CD4-positive, alpha-beta T cell treated with Interleukin-15 for 4 hours (primary cell): ENCODE measurements at places on chromosomes 1 and 21.

DNA sequence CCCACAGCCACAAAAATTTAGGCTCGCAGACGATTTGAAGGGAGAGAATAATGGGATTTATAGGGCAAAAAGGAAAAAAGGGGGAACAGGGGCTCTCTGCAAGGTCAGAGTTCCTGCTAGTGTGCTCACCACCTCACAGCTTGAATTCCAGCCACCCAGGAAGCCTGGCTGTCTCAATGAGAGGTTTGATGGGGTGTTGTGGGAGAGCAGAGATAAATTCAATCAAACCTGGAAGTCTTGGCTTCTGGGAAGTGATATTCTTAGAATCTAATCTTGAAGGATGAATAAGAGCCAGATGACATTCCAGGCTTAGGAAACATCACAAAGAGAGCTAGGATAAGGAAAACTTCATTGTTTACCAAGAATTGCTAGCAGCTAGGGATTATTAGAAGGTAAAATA is 47.4 kb upstream of the C21orf91 start:
- DNase-seq = no peak

DNA sequence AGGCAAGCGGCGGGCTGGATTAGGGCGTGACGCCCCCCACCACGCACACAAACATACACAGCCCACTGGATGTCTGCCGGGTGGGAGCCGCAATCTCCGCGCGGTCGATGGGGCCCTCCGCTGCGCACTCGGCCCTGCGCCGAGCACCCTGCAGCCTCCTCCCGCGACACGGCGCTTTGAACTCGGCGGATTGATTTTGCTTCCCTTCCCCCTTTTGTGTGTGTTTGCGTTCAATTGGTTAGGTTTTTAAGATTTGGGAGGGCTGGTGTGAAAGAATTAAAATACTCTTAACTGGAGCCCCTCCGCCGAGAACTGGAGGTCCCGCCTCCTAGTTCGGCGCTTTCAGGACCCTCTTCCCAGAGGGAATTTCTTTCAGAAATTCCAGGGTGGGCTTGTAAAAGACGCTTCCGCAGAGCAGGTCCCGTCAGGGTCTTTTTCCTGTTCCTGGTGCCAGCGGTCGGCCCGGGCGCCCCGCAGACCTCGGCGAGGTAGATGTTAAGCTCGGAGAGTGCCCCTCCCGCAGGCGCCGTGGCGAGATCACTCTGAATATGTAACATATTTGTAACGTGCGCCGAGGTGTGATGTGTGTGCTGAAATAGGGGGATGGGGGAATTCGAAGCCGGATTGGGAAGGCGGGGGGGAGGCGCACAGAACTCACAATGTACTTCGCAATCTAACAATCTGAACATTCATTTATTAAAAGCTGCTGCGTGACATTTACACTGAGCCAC is 8.0 kb upstream of the BARHL2 start:
- DNase-seq = no peak

- DNase-seq = no peak
Observed at GRCh38 chr1:214018386-214019268, 30.9 kb downstream of the PROX1 start.

GRCh38 chr1:96710708-96711477 is 10.7 kb upstream of the PTBP2 start:
- DNase-seq = no peak

GRCh38 chr1:165807613-165808012 is 19.8 kb upstream of the UCK2 start:
- DNase-seq = no peak

DNA sequence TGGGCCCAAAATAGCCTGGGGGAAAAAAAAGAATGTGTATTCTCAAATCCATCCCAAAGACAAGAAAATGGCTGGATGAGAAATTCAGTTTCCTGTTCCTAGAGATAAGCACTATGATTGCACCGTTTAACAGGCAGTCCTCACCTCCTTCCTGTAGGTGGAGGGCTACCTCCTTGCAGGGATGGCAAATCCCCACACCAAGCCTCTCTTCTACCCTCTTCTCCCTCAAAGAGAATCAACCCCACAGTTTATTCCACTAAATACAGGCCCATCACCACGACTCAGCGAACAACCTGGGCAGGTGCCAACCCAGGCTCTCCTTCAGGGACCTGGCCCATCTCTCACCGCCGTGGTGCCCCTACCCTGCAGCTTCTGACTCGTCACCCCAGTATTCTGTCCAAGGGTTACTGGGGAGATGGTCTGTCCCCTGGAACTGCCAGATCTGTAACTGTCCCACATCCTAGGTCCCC is 3.4 kb upstream of the CHD5 start:
- no peak for DNase-seq

GRCh38 chr1:48760857-48761256 is 15.8 kb downstream of the BEND5 start:
- no peak for DNase-seq

DNA sequence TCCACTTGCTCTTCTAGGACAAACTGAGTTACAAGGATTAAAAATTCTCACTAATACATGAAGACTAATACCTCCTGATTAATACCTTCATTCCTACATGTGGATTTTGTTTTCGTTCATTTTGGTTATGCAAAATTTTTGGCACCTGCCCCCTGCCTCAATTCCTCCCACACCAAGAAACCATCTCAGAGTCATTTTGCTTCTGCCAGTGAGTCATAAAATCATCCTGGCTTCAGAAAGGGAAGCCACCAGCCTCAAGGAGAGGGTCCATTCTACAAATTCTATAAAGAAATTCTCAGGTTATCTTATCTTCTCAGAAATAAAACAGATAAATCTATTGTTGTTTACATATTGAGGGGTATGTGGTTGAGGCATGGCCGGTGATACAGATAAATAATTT is 103.2 kb upstream of the COA6 start:
- DNase-seq = no peak

DNA sequence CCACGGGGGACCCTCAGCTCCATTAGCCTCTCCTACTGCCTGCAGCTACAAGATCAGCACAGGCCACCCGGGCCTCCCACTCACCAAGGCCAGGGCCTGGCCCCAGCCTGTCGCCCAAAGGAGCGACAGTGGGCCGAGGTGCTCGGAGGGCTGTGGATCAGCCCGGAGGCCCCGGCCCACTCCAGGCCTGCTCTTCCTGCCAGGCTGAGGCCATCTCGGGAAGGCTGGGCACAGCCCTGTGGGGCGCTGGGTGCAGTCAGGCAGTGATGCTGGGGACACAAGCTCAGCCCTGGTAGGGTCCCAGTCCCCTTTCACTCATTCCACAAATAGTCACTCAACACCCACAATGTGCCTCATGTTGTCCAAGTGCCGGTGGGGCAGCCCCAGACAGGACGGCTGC is 58.8 kb downstream of the CASZ1 start:
- DNase-seq = no peak

GRCh38 chr1:159705904-159706256 is 8.5 kb downstream of the CRP start:
- DNase-seq = no peak

GRCh38 chr1:9078752-9079500 is 9.5 kb upstream of the SLC2A5 start:
- DNase-seq = no peak

- no peak for DNase-seq
Observed at GRCh38 chr21:35236090-35236489, 187.0 kb upstream of the RUNX1 start.

DNA sequence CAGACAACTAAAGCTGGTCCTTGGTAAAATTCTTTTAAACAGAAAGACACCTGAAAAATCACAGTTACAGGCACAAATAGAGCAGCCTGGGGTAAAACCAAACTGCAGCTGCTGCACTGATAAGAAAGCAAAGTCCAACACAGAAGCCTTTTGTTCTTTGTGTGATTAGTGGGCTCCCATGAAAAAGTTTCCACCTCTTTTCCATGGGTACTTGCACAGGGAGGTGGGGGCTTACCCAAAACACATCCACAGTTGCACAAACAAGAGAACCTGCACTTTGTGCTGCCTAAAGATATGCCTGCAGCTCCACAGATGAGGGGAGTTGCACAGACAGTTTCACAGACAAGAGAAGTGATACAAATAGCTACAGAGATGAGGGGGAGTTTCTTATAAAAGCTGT is 106.7 kb upstream of the SLC5A9 start:
- DNase-seq = no peak

DNA sequence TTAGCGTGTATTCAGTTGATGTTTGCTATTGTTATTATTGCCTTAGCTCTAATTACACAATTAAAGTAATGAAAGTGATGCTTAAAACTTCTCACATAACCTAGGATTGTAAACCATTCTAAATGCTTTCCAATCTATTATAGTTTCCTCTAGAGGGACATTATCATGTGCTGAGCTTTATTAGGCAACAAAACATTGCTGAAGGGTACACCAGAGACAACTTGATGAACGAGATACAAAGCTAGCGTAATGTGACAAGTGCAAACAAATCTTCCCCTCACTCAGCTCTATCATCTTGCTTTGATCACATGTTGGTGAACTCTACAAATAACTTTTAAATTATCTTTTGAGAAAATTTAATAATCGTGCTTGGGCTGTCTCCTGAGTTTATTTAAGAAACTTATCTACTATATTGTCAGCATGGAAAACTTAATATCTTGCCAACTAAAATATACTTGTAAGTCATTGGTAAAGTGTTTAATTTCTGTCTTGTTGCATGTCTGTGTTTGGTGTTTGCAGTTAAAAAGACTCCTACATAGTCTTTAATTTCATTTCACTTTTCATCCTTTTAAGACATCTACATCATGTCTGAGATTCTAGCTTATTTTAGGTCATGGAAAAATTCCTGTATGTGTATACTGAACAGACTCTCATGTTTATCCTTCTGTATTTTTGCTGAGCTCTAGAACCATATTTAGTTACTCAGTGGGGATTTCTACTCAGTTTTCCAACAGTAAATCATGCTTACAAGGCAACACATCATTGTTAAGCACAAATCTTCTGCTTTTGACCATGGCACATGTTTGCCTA is 104.2 kb upstream of the ADAMTS5 start:
- no peak for DNase-seq

DNA sequence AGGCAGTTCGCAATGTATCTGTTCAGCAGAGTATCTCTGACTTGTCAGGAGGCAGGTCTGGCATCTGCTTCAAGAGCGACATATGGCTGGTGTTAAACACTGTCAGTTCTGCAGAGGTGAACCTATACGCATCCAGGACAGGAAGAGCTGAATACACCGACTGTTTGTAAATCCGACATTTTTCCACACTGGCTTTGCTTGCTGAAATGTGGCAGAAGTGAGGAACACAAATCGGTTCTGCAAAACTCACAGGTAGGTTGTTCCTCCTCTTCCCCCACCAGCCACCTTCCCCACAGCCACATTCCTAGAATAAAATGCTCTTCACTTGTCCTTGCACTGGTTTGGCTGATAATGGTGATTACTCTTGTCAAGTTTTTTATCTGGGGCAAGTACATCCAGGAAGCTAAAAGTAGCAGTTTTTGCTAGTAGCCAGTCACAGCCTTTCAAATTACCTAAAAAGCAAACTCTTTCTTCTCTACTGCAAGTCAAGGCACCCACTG is 289.2 kb downstream of the GRIK1 start:
- no peak for DNase-seq

DNA sequence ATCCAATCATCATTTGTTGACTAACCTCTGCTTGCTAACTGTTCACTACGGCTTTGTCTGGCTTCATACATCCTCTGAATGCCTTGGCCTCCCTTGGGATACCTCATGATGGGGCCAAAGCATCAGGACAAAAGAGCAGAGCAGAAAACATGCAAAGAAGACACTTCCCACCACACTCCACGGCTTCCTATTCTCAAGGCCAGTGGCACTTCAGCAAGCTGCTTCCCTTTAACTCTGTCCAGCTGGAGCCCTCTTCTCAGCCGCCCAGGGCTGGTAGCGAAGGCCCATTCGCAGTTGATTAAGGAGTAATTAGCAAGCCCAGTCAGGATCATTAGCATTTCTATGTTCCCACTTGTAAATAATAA is 224.3 kb upstream of the FGGY start:
- DNase-seq = no peak

GRCh38 chr1:170481000-170481399 is 51.0 kb upstream of the GORAB start:
- no peak for DNase-seq

GRCh38 chr1:76038287-76039004 is 36.1 kb upstream of the ST6GALNAC3 start:
- DNase-seq = no peak

DNA sequence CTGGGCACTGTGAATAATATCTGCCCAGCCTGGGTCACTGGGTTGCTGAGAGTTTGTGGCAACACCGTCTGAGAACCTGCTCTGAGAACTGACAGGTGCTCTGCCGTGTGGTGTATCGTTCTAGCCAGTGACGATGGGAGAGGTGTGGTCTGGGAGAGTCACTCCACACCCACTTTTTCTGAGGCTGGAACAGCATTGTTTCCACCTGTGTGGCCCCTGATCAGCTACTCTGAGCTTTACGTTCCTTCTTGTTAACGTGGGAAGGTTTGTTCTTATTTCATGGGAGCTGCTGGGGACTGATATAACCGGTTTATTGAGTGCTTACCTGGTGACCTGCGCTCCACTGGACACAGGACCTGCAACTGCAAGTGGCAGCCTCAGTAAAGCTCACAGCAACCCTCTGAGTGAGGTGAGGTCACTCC is 34.8 kb upstream of the TENT5C start:
- no peak for DNase-seq

DNA sequence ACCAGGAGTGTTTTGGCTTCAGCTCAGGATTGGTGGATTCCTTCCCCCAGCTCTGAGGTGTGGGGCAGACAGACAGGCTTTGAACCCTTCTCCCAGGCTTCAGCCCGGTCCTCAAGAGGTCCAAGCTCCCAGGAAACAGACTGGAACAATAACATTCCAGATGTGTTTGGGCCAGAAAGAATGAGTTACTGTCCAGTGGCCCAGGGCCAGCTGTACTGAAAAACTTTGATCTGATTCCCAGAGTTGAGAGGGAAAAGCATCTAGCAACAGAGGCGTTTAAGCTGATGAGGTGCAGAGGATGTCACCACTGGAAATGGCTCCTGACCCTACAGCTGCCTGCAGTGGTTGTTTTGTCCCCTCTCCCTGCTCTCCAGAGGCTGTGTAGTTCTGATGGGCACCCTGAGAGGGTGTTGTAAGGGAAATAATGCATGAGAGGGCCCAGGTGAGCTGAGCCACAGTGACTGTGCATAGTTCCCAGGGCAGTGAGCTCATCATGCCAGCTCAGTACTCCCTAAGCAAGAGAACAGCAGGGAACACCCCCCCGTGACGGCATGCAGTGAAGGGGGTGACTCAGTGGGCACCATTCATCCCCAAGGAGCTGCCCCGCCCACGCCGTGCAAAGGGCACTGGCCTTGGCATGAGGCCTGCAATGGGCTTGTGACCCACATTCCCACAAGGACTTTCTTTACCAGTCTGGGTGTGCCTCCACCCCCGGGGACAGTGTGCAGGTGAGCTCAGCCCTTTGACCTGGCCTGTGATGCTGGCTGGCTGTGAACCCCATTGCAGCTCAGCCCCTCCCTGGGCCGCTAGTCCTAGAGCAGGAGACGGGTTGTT is 13.8 kb upstream of the SFN start:
- no peak for DNase-seq

- no peak for DNase-seq
Observed at GRCh38 chr1:34851431-34852105, 8.0 kb downstream of the SMIM12 start.

GRCh38 chr1:156461781-156462647 is 38.6 kb downstream of the MEF2D start:
- no peak for DNase-seq

- DNase-seq = no peak
Observed at GRCh38 chr1:65195495-65196417, 47.8 kb downstream of the AK4 start.

- peak; percentile 72 for DNase-seq
Observed at GRCh38 chr1:25520446-25521061, 22.9 kb upstream of the LDLRAP1 start.
